ENCODE measurements at places on chromosomes 7 and 10.

DNA sequence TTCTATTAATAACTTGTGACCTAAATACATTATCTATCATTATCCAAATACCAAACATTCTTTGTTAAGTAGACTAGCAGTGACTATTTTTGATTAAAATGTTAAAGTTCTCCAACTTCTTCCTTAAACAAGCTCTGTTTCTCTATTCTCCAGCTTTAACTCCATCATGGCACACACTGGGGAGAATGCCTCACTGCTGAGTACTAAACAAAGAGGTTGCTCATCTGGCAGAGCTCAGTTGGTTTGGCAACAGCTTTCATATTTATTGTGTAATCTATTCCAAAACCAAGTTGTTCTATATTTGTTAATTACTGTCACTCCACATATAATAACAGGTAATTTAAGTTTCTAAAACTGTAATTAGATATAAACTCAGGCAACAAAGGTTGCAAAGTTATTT is 89.6 kb downstream of the USP6NL start:
- DNase-seq: no peak

GRCh38 chr7:149791-150636 is 42.4 kb upstream of the FAM20C start:
- peak; percentile 7 for DNase-seq

GRCh38 chr7:21671859-21672258 is 129.0 kb downstream of the DNAH11 start:
- no peak for DNase-seq

DNA sequence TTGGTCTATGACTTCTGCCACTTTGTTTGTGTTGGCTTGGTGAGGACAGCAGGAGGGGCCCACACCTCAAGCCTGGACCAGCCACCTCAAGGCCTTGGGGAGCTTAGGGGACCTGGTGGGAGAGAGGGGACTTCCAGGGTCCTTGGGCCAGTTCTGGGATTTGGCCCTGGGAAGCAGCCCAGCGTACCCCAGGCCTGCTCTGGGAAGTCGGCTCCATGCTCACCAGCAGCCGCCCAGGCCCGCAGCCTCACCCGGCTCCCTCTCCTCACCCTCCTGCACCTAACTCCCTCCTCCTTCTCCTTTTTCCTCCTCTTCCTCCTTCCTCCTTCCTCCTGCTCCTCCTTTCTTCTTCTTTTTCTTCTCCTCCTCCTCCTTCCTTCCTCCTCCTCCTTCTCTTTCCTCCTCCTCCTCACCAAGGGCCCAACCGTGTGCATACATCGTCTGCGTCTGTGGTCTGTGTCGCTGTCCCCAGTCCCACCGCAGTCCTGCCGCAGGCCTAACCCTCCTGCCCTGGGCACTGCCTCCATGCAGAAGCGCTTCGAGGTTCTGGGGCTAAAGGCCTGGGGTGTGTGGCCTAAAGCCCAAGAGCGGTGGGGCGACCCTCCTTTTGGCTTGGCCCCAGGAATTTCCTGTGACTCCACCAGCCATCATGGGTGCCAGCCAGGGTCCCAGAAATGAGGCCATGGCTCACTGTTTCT is 5.3 kb downstream of the EN2 start:
- DNase-seq: no peak

- DNase-seq: no peak
Observed at GRCh38 chr10:77675347-77675746, 37.7 kb upstream of the KCNMA1 start.

DNA sequence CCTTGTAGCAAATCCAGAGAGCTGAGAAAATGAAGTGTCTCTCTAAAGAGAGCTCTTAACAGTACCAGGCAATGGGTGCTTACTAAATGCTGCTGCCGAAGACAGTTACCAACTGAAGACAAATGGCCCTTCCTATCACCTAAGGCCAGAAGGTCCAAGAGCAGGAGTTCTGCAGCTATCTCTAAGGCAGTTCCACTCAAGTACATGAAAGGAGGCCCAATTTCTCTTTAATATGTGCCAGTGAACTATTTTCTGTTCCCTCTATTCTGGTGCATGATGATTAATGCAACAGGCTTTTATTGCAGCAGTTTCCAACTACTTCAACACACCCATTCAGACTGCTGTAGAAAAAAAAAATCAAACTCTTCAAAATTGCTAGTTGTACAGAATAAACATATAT is 122.5 kb downstream of the SLC25A13 start:
- DNase-seq: no peak

- no peak for DNase-seq
Observed at GRCh38 chr10:13991353-13991752, 339.4 kb downstream of the FRMD4A start.

- DNase-seq: no peak
Observed at GRCh38 chr7:34776748-34777358, 118.8 kb downstream of the NPSR1 start.

DNA sequence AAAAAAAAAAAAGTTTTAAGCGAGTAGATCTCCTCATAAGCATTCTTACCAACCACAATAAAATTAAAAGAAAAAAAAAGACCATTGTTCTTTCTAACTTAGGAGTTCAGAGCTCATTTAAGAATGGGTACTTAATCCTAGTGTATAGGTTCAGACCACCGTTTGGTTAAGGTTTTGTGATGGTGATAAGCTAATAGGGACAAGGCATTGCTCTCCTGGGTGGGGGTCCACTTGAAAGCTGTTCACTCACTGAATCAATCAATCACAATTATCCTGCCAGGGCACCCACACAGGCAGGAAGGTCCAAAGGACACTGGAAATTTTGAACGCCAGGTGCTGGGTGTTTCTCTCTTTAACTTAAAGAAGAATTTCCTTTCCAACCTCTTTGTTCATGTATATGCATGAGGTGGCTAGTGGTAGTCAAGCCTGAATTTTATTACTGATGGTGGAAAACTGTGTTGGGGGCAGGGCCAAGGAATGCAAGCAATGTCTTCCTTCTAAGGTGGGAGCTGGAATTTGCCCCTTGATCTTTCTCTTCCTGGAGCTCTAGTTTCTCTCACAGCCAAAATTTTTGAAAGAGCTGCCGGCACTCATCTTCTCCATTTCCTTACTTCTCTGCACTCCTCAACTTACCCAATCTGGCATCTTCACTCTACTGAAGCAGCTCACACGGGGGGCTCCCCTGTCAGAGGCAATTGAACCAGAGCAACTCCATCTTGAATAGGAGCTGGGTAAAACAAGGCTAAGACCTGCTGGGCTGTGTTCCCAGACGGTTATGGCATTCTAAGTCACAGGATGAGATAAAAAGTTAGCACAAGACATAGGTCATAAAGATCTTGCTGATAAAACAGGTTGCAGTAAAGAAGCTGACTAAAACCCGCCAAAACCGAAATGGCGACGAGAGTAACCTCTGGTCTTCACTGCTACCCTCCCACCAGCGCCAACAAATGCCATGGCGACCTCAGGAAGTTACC is 7.5 kb upstream of the FAM131B start:
- no peak for DNase-seq

DNA sequence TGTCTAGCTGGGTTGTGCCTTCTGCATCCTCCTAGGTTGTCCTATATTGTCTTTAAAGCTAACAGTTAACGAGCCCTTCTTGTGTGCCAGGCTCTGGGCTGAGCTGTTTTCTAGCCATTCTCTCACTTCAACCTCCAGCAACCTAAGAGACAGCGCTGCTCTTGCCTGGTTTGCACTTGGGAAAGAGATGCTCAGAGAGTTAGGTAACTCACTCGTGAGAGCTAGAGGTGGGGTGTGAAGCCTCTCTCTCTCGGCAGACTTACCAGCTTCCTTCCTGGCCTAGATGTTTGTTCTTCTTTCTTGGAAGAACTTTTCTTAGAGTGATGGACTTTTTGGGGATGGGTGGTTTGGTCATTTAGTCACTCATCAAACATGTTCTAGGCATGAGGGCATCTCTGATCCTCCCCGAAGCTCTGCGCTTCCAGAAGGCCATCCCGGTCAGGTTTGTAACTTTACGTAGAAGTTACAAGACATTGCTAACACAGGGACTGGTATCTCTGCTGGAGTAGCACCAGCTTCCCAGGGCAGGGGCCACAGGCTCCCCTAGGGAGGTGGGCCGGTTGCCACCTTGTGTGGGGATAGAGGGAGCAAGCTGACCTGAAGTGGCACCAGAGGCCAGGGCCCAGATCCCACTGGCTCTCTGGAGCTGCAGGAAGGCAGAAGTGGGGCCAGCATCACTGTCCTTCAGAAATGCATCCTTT is 14.3 kb downstream of the TSPAN15 start:
- DNase-seq: no peak

GRCh38 chr10:114404171-114405010 is at the start of gene AFAP1L2:
AFAP1L2 (minus strand) TSS chr10:114404502; CDS start chr10:114404455, 47 bp downstream.
- DNase-seq: no peak

DNA sequence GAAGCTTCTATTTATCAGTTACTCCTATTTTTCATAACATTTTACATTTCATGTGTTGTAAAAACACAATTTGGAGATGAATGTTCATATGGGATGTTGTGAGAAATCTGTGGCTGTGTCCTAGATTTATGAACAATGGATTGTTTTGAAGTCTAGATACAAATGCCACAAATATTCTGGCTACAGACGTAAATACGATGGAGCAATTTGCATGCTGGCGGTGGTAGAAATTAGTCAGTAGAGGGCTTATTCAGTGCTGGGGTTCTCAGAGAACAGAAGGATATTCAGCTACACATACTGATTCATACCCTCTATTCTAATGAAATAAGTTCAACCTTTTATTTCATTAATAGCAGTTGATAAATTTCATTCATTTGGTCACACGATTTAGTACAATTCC is 48.8 kb downstream of the PLPP4 start:
- no peak for DNase-seq

DNA sequence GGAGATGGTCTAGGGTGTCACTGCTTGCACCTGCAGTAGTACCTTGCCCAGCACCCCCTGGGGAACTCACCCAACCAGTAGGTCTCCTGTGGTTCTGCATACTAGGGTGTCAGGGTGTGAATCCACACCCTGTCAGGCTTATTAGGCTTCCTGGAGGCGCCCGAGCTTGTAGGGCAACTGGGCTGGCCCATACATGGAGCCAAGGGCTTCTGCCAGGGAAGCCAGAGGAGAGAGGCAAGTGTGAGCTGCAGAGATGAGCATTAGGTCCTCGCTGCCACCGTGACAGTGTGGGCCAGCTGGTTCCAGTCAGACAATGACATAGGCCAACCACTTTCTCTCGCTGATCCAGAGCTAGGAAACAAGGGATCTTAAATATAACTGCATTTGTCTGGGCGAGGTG is 11.2 kb downstream of the MXI1 start:
- no peak for DNase-seq

- DNase-seq: no peak
Observed at GRCh38 chr7:39310699-39311098, 255.5 kb upstream of the YAE1 start.

DNA sequence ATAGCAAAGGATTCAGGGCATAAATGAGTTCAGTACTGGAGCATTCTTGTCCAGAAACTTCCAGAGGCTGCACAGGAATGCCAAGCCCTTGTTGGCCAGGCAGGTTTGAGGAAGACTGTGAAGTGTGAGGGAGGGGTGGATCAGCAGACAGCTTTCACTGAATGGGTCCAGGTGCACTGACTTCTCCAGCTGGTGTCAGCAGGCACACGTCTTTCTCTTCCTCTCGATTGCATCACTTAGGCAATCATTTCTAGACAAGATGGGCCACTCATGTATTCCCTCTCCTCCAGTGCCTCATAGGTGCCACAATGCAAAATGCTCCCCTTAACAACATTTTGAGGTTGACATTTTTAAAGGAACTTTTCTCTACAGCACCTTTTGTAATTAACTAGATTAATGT is 15.6 kb upstream of the PLEKHS1 start:
- DNase-seq: no peak

DNA sequence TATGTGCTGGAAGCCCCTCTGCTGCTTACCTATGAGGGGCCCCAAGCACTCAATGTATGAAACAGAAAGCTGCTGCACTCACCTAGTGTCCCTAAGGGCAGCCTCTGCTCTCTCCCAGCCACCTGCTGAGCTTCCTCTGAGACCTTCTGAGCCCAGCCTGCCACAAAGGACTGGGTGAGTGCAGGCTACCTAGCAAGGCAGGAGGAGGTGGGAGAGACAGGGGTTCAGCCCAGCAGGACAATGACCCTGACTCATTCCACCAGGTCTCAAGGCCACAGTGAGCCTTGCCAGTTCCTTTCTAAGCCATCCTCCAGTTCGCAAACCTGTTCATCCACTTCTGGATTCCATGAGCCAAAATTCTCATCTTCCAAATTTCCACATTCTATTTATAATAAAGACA is 16.3 kb downstream of the VOPP1 start:
- DNase-seq: no peak

DNA sequence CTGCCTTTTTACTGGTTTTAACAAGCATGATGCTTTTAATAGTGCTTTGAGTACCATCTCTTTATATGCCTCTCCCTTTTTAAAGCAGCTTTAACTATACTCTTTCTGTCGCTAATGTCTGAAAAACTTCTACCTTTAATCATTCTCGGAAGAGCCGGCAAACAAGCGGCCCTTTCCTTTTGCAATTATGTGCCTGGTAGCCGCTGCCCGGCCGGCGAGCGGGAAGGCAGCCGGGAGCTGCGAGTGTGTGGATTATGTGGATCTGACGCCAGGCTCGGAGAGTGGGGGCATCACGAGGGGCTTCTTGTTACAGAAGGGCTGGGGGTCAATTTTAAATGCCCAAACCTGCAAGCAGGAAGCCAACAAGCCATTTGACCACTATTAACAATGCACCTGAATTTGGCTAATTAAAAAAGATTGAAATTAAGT is 120.9 kb downstream of the BUB3 start:
- no peak for DNase-seq

DNA sequence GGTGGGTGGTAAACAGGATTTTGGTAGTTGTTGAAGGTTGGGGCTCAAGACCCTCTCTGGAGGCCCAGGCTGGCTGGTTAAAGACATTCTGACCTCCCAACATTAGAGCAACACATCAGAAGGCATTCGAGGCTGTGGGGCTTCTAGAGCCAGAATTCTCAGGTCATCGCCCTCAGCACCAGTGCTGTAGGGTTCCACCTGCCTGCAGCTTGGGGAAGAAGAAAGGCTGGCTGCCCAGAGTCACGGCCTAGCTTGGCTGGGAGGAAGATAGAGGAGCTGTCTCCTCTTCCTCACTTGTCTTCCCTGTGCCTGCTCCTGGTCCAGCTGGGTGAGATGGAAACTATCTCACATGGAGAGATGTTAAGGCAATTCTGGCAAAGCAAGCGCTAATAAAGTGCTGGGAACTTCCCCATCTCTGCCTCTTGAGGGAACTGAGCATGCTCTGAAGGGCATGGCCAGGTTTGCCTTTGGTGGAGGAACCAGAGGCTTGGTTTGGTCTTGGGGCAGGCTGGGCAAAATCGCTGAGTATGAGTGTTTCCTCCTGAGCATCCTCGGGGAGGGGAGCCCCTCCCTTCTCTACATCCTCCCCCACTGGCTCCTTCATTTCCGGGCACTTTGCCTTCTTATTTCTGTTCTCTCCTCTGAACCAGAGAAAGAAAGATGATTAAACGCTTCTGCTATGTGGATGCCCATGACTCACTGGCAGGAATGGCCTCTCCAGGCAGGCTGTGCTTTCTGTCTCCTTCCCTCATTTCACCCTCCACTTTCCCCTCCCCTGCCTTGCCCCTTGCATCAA is 509.0 kb upstream of the PODXL start:
- DNase-seq: no peak

Measured in activated CD4-positive, alpha-beta T cell treated with anti-CD3 and anti-CD28 coated beads, Interleukin-2, amount 50 U/mL, for 4 hours (primary cell).